Naive thymus-derived CD4-positive, alpha-beta T cell (primary cell): ENCODE measurements at places on chromosomes 11 and 22.

DNA sequence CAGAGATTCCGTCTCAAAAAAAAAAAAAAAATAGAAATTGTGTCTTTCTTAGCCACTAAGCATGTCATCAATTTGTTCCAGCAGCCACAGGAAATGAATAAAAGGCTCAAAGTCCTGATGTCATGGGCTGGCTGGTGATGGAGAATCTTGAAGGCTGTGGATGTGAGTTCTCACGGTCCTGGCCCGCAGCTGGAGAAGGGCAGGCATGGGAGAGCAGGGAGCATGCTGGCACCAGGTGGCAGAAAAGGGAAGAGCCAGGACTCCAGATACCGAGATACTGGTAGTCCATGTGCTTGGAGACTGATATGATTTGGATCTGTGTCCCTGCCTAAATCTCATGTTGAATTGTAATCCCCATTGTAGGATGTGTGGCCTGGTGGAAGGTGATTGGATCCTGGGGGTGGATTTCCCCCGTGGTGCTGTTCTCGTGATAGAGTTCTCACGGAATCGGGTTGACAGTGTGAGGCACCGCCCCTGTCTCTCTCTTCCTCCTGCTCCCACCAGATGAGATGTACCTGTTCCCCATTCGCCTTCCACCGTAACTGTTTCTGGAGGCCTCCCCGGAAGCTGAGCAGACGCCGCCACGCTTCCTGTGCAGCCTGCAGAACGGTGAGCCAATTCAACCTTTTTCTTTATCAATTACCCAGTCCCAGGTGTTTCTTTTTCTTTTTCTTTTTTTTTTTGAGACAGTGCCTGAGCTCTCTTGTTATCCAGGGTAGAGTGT is 18.1 kb downstream of the MRGPRD start:
- no peak overlapping the region for H3K4me3 ChIP-seq
- peaks cover 15% of the 10 kb centered on the region for H3K4me1 ChIP-seq
- DNase-seq: peak; percentile 48
- H3K27ac ChIP-seq: peak overlapping the region; percentile 42
- no peaks in the 10 kb centered on the region for H3K27me3 ChIP-seq

DNA sequence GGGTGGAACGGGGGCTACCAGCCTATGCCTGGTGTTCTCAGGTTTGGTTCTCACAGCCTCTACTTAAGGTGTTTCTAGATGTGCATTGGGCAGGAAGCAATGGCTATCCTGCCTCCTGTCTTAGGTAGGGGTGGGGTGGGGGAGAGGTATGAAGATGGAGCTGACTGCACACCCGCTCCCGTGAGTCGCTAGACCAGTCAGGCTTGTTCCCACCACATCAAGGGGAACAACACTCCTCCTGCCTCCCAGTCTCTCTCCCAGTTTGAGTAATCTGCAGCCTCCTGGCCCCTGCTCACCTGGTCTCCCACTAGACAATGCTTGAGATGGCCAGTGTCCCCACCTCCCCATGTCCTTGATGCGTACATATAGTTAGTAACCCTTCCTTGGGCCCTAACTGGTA is 79.3 kb upstream of the TENM4 start:
- H3K4me1 ChIP-seq: no peaks in the 10 kb centered on the region
- H3K27me3 ChIP-seq: no peaks in the 10 kb centered on the region
- no peak overlapping the region for H3K27ac ChIP-seq

DNA sequence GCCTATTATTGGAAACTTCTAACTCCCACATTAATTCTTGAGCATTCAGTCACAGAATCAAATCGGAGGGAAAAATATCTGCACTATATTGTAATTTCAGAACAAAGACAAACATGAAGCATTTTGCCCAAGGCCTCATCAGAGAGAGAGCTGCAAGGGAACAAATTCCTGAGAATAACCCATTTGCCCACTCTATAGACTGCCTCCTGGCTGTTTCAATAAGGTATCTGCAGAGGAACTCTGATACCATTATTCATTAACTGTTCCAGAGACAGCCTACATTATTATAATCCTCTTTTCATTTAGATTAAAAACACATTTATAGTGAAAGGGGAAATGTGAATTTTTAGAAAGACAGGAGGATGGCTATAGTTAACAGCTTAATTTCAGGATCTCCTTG is 663.9 kb downstream of the DLG2 start:
- no peak overlapping the region for H3K27ac ChIP-seq
- H3K36me3 ChIP-seq: no peaks in the 10 kb centered on the region
- no peak for DNase-seq
- no peaks in the 10 kb centered on the region for H3K27me3 ChIP-seq
- no peak overlapping the region for H3K4me3 ChIP-seq

- no peak for DNase-seq
- peaks cover 16% of the 10 kb centered on the region for H3K4me1 ChIP-seq
- H3K36me3 ChIP-seq: no peaks in the 10 kb centered on the region
Measured at GRCh38 chr11:288478-289397, at the start of gene PGGHG. Gene PGGHG, plus strand, starts transcription at chr11:289126. Its CDS starts 691 bp downstream, at chr11:289817.
